Lung microvascular endothelial cell (primary cell): ENCODE measurements at places on chromosomes 11 and 22.

- DNase-seq: no peak
Observed at GRCh38 chr22:43819931-43820640, 8.0 kb upstream of the EFCAB6 start.

- no peak for DNase-seq
Observed at GRCh38 chr11:7515447-7515886, 1.7 kb downstream of the PPFIBP2 start.

DNA sequence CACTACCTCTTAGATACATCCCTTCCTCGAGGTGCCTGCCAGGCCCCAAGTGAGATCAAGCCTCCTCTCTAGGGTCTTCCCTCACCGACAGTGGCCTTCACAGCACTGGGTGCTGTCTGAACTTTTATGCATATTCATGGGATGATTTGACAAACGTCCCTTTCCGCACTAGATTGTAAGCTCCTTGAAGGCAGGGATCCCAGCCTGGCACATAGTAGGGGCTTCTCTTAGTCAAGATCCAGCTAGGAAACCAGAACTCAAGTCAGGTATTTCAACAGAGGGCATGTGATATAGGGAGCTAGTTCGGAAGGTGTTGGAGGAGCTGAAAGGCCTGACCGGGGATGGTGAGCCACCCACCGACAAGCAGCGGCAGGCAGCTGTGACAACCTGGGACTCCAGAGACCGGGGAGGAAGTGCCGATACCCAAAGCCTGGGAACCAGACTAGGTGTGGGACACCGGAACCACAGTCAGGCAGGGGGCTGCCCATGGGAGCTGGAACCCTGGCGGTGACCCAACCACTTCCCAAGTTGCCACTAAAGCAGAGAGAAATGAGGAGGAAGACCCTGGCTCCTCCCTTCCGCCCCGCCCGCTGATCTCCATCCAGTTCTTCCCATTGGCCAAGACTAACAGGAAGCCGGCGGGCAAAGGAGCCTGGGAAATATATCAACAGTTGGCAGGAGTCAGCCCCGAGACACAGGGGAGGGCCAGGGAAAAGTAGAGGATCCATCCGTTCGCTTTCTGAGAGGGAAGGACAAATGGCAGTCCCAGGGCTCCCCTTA lies 39.8 kb upstream of the CD82 start:
- DNase-seq: no peak

DNA sequence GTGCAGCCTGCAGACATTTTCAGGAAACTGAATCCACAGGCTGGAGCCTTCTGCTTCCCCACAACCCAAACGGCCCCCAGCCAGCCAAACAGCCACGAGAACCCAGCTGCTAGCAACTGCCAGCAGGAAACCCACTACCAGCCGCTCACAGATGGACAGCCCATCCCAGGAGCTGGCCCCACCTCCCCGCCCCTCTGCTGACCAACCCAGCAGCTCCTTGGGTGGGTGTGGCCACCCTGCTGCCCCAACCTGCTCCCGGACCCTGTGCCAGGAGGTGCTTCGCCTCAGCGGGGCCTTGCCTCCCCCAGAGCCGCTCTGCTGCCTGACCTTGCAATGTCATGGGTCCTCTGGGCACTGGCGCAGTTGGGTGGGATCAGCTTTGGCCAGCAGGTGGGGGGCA lies 8.2 kb upstream of the CCDC188 start:
- DNase-seq: no peak

- no peak for DNase-seq
Observed at GRCh38 chr11:83181815-83182214, 11.7 kb upstream of the ANKRD42 start.
